ENCODE measurements at places on chromosomes 12 and 14.

GRCh38 chr14:23237772-23238594, at the start of gene RNF212B:
TSS of gene RNF212B (plus strand) at chr14:23237936. CDS start at chr14:23240346, 2,410 bp downstream.
- ATAC-seq, result peak; percentile 70

DNA sequence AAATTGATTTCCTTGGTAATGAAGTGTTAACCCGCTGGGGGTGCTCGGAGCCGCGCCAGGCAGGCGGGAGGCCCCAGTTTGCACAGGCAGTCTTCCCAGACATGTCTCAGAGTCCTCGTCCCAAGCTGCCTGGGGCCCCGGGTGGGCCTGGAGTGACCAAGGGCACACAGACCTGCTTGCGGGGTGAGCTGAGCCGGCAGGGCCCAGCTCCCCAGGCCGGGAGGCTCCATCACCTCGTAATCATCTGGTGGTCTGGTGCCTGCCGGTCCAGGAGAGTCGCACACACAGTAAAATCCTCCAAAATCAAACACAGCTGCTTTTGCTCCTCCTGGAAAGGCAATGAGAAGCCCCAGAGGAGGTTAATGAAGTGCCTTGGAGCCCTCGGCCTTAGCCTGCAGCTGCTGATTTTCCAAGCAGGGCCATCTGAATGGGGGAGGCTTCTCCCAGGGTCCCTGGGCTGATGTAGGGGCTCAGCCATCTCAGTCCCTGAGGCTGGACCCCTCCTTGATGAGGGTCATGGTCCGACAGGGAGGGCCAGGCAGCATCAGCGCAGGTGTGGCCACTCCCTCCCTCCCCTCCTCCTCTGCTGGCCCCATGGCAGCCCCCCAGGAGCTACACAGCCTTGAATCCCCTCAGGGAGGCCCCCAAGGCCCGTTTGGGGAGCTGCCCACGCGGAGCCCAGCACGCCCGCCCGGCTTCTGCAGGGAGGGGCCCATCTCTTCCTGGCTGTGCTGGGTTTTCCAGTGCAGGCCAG, 39.4 kb upstream of the FBRSL1 start:
- ATAC-seq, result peak; percentile 5

- no peak for ATAC-seq
These were observed 190.4 kb downstream of the NUAK1 start for GRCh38 chr12:105948331-105948730.

DNA sequence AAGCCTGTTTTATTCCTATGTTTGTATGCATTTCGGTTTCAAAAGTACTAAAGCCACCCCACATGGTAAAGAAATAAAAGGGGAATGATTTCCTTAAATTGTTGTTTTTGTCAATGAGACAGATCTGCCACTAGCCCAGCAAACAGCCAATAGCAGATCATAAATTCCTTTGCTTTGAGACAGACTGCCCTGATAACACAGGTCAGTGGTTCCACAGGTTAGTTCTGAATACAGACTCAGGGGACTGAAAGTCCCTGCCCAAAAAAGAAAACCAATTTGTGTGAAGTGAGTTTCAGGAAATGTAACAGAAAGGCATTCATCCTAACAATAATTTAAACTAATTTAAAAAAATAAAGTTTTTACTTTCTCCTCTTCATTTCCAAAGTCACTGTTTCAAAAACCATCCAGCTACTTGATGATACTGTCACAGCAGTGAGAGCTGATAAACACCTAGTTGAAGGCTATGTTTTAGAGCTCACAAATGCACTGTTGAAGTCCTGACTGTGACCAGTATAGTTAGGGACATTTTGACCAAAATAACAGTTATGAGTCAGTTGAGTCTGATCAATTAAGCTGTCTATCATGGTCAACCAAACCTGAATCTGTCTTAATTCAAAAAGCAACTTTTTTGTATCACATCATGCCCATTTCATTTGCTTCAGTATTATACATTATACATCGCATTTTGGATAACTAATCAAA, 77.7 kb downstream of the LGR5 start:
- no peak for ATAC-seq

DNA sequence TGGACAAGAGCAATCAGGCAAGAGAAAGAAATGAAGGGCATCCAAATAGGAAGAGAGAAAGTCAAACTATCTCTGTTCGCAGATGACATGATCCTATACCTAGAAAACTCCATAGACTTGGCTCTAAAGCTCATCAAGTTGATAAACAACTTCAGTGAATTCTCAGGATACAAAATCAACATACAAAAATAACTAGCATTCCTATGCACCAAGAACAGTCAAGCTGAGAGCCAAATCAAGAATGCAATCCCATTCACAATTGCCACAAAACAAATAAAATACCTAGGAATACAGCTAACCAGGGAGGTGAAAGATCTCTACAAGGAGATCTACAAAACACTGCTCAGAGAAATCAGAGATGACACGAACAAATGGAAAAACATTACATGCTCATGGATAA, 417.5 kb upstream of the ATP2B1 start:
- ATAC-seq, result no peak

- no peak for ATAC-seq
These were observed 11.7 kb downstream of the TULP3 start for GRCh38 chr12:2902272-2902880.

DNA sequence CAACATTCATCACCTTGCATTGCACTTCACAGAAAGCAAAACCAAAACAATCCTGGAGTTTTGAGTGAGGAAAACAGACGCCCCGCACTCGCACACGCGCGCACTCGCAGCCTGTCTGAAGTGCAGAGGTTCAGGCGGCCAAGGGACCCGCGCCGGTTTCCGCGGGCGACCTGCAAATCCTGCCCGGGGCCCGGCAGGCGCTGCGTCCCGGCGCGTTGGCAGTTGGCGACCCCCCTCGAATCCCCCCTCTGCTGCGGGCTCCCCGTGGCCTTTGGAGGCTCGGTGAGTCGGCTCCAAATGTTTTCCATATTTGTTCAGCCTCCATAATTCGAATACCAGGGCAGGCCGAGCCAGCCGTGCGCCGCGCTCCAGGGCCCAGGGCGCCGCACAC, at the start of gene SSPN:
SSPN (plus strand) TSS at position 324 of the 391 bp plus-strand sequence. CDS start 100 bp downstream, outside the sequence.
- peak; percentile 67 for ATAC-seq

DNA sequence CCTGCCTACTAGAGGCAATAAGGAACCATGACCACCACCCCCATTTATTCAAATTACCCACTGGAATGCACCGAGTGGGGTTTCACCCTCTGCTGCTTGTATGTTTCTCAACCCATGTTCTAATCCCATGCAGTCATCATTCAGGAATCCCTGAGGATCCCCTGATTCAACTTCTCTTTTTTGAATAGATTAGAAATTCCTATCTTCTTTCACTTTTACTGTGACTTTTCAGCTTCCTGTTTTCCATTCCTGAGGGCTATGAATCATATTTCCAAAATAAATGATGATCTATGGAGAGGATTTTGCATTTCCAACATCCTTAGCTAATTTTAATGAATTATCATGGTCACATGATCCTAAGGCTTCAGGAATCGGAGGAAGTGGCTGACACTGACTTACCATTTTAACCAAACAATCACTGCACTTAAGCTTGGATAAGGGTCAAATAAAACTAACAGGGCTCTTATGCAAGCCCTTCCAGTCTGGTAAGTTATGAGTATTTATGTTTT, 19.4 kb upstream of the P2RX4 start:
- peak; percentile 61 for ATAC-seq

GRCh38 chr12:46209914-46210872, 58.6 kb downstream of the SLC38A1 start:
- ATAC-seq, result peak; percentile 89

GRCh38 chr12:130266751-130267150, 70.9 kb upstream of the PIWIL1 start:
- ATAC-seq, result no peak

DNA sequence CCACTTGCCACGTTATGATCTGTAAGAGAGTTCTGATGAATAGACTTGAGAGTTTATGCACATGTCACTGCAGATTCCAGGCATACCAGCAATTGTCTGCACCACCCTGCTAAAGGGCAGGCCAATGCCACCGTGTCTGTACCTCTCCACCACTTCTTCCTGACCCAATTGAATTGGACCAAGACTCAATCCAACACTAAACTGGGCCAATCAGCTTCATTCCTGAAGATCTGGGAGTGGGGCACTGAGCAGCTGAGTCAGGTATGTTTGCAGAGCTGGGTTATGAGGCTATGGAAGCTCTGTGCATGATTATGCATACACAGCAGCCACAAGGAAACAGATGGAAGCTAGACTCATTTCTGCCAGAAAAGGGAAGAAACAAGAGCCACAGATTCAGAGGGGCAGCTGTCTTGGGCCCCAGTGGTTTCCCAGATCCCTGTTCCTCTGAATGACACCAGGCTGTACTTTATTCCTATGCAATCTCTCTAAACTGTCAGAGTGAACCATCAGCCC, 28.0 kb downstream of the DAO start:
- no peak for ATAC-seq

DNA sequence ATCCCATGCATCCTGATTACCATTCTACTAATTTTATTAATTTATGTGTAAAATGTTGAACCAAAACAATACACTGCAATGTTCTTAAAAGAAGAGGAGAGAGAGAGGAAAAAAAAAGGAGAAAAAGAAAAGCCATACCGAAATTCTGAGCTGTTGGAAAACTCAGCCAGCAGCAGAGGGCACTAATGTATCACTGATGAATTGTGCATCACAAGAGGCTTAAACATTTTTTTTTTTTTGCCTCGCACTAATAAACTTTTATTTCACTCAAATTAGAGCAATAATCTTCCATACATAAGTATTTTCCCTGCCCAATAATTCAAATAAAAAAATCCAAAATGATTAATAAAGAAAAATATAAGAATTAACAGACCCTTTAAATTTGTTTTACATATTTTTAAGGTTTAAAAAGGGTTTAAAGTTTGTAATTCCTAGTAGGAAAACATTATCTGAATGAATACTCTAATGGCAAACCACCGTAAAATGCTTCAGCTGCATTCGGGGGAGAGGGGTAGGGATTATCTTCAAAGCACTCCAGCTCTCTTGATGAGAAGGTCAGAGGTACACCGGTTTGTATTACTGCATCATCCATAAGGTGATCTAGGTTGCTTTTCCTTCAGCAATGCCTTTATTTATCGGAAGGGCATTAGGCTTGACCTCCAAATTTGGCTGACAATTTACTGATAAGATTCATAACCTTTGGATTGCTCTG, 41.9 kb downstream of the ATP23 start:
- no peak for ATAC-seq

DNA sequence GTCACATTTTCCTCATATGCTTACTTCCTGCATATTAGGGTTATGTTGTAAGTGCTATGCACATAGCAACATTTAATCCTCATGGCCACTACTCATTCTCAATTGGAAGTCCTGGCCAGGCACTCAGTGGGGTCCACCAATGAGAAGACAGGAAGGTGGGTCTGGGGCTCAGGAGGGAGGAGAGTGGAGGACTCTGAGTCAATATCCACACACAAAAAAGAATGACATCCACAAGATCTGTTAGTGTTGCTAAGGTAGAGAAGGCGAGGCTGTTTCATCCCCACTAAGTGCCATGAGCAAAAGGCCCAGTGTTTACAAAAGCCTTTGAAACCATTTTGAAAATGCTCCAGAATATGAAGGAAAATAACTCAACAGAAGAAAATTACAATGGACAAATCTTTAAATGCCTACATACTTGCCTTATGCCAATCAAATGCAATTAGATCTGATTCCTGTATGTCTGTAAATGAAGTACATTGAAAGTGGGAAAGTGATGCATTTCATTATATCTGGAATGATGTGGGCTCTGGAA, 53.9 kb downstream of the EID3 start:
- ATAC-seq, result no peak

DNA sequence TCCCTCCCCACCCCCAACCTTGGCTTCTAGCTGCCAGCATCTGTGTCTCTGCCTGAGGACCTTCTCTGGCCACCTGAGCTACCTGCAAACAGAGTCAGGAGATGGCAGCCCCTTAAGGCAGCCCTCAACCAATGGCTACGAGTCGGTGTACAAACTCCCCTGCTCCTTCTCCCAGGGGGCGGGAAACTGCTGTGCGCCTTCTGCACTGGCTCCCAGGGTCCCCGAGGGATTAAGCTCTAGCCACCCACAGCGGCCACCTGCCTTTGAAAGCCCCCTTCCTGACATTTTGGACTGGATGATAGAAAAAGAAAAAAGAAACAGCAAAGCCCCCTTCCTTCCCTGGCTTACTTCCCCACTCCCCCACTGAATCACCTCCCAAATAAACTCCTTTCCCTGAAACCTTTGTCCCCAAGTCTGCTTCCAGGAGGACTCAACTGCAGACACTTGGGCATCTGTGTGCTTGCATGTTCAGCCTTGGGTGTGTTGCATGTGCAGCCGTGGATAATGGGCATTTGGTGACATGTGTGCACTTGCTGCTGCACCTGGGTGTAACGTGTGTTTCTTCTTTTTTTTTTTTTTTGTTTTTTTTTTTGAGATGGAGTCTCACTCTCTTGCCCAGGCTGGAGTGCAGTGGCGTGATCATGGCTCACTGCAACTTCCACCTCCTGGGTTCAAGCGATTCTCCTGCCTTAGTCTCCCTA, 6.0 kb downstream of the SDS start:
- ATAC-seq, result no peak

GRCh38 chr14:29579838-29580237, 347.8 kb downstream of the PRKD1 start:
- ATAC-seq, result no peak

DNA sequence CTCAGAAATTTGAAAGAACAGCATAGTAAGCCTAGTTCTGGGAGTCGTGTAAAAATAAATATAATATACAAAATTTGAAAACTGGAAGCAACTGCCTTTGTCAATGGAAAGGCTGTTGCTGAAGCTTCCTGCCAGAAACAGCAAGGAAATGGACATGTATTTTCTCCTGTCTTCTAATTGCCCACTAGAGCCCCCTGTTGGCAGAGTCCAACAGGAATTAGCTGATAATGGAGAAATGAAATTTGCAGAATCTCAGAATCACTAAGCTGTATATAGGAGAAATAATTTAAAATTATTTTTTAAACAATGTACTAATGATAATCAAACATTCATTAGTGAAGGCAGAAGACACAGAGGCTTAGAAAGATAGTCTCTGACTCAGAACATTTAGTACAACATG, 414.8 kb downstream of the SLC6A15 start:
- ATAC-seq, result no peak

DNA sequence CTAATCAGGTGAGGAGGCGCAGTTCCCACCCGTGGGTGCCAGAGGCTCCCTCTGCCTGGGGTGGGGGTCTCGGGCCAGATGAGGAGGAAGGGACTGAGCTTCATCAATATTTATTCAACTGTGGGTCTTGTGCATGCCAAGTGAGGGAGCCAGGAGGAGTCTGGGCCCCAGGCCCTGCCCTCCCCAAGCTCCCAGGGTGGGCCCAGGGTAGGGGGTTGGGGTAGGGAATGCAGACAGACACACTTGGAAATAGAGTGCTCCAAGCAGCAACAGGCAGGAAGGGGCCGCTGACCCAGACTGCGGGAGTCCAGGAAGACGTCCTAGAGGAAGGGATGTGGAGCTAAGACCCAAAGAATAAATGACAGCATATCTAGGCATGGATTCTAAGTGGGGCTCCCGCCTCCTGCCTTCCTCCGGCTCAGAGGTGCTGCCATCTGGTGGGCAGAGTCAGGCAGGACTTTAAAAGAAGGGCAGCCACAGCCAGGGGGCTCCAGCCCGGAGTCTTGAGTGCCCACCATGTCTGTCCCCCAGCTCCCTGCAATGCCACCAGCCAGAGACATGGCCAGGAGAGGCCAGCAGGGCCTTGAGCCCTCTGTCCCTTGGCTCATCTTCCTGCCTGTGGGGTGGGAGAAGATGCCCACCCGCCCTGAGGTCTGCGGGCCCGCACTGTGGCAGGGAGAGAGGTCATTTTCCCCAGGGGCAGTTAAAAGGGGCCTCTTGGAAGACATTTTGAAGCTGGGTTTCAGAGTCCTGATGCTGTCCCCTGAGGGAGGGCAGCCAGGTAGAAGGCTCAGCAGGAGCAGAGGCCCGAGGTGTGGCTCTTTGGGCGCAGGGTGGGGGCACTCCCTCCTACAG, 70.1 kb downstream of the PHETA1 start:
- ATAC-seq, result peak; percentile 55
